Stimulated activated CD8-positive, alpha-beta memory T cell treated with anti-CD3 and anti-CD28 coated beads, Interleukin-15, amount 100 ng/mL, for 4 hours (primary cell): ENCODE measurements at places on chromosomes 5 and 9.

GRCh38 chr9:90515510-90515909 is 127.1 kb downstream of the DIRAS2 start:
- DNase-seq, result no peak

- no peak for DNase-seq
Measured at GRCh38 chr9:76136986-76137385, 246.5 kb downstream of the PCSK5 start.

DNA sequence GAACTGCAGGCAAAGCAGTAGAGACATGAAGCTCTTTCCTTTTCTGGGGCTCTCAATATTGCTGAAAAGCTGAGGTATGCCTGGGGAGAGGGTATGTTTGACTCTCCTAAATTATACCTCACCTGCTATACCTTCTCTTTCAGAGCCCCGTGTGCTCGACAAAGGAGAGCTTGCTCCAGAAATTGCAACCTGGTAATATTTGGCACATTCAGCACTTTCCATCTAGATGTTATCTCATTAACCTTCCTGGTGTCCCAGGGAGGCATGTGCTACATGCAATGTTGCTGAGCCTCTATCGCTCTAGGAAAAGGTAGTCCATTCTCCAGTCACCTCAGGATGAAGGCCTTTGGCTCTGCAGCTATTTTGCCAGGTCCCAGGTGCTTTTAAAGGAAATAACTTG is 78.5 kb upstream of the ZSWIM6 start:
- DNase-seq, result no peak

DNA sequence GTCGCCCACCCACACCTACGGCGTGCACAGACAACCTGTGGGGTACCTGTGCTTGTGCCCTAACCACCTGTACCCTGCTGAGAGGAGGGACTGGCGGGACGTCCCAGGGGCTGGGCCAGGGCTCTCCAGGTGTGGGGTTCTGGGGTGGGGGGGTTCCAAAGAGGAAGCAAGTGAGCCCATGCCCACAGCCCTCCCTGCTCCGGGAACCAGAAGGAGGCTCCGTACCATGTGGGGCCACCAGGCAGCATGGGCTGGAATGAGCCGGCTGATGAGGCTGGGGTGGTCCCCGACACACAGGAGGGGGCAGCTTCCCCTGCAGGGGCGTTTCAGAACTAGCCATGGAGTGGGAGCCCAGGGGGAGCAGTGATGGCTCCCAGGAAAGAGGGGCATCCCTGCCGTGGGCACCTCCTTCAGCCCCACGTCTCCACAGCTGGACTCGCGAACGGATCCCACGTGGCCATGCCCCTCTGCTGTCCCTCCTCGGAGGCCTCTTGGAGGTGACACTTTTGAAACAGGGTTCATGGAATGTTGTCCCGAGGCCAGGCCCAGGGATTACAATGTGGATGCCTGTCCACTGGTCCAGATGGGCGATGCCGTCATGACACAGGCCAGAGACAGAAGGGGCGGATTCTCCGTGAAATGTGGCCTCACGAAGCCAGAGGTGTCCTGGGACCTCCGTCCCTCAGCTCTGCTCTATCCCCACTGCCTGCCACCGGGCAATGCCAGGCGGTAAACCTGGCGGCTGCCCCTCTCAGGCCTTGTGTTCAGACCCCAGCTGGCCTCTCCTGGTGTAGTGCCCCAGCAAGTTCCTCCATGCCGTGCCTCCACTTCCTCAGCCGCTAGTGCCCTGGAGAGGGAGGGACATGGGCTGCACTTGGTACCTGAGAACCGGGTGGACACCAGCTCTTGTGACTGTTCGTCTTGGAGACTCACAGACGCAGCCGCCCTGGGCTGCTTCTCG is 33.6 kb upstream of the IRX4 start:
- no peak for DNase-seq

DNA sequence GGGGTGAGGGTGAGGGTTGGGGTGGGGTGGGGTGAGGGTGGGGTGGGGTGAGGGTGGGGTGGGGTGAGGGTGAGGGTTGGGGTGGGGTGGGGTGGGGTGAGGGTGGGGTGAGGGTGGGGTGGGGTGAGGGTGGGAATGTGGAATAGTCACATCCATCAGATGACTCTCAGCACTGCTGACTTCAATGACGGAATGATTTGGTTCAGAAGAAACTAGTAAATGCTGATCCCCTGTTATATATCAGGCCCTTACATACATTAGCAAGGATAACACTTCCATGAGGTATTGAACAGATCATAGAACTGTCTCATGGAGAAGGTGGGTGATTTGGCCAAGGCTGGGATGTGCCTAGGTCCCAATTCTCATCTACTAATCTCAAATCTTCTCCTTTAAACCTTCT is 24.5 kb upstream of the C5orf47 start:
- DNase-seq, result no peak

- DNase-seq, result no peak
Measured at GRCh38 chr9:107881626-107882300, 392.2 kb upstream of the KLF4 start.

DNA sequence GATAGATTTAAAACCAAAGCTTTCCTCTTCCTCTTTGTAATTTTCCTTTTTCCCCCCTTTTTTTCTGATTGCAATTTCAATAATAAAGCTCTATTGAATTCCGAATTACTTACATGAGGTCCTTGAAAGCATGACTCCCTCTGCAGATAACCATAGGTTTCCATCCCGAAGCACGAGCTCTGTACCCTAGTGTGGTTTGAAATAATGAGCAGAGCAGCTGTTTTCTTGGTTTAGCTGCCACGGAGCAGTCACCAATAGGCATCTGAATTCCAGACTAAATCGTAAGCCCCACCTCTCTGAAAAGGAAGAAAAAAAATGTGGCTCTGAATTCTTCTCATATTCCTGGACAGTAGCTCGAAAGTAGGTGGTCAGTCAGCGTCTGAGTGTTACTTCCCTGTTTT is 18.5 kb upstream of the GNE start:
- DNase-seq, result no peak

- no peak for DNase-seq
Measured at GRCh38 chr5:133353741-133354140, 258.6 kb downstream of the FSTL4 start.

DNA sequence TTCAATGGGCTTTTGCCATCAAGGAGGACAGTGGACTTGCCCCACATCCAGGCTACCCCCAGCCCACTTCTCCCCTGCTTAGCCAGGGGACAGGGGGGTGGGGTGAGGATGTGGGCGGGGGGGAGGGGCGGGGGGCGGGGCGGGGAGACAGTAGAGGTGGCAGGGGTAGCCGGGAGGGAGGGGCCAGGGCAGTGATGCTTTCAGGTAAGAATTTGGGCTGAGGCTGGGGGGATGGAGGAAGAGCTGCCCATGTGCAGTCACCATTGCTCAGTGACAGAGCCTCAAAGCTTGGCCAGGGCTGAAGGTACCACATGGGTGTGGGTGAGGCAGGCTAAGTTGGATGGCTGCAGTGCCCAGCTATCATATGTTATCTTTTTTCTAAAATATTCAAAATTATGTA is 40.7 kb upstream of the HNRNPA0 start:
- DNase-seq, result no peak

DNA sequence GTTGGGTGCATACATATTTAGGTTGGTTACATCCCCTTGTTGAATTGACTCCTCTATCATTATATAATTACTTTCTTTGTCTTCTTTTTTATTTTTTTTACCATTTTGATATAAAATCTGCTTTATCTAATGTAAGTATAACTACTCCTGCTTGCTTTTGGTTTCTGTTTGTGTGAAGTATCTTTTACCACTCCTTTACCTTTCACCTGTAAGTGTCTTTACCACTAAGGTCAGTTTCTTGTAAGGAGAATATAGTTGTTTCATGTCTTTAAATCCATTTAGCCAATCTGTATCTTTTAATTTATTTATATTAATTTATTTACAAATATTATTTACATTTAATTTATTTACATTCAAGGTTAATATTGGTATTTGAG is 33.0 kb downstream of the INSL4 start:
- no peak for DNase-seq

DNA sequence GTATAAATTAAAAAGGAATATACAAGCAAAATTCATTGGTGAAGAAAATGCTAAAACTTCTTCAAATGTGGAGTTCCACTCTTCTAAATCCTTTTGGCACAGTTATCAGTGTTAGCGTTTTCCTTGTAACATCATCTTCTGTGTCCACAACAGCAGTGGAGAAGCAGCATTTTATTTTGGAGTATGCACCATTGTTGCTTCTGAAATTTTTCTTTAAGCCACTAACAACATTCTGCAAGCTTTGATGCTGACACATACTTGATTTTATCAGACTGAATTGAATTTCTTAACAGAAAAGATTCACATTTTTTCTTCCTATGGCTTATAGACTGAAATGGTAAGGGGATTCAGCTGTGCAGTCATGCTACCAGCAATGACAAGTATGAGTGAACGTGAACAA is 60.8 kb upstream of the PTGER4 start:
- DNase-seq, result no peak

DNA sequence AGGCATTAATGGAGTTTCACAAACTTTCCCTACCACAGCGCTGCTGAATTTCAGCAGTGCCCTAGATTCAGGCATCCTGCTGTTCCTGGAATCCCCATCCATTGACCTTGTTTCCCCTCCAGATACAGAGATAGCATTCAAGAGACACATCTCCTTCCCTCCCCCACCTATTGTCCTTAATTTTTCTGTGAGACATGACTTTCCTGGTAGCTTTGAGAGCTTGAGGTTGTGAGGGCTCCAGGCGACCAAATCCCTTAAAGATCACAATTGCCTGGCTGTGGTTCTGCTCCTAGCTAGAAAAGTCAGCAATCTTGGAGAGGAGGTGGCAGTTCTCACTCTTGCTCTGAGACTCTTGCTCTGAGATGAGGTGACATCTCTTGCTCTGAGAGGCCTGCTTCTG is 48.0 kb downstream of the PRR16 start:
- DNase-seq, result no peak

- DNase-seq, result no peak
Measured at GRCh38 chr9:79120533-79120932, 451.2 kb upstream of the TLE4 start.

- no peak for DNase-seq
Measured at GRCh38 chr9:90180381-90180780, 462.2 kb downstream of the DIRAS2 start.

DNA sequence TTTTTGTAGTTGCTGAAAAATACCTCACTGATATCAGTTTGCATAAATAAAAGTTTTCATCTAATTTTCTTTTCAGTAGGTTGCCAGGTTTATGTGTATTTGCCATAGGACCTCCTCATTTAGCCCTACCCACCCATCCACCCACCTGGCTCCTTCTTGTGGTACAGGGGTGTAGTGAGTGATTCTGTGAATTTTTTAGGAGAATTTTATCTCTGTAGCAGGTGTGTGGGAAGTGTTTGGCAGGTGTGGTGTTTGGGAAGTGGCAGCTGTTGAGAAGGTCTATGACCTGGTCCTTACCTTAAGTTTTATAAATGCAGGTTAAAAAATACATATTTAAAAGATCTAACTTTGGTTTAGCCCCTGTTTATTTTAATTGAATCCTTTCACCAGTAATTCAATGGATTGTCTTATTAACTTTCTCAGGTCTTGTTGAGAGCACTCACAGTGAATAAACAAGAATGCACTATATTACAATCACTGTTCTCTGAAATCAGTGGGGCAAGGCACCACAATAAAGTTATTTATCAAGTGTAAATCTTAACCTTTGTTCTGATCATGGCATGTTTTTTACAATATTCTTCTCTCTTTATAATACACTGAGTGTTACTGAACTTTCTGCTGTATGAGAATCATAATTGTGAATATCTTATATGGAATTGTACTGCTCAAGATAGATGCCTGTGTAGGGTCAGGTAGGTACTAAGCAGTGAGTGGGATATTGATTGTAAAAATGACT is 189.1 kb downstream of the WDR70 start:
- DNase-seq, result no peak

DNA sequence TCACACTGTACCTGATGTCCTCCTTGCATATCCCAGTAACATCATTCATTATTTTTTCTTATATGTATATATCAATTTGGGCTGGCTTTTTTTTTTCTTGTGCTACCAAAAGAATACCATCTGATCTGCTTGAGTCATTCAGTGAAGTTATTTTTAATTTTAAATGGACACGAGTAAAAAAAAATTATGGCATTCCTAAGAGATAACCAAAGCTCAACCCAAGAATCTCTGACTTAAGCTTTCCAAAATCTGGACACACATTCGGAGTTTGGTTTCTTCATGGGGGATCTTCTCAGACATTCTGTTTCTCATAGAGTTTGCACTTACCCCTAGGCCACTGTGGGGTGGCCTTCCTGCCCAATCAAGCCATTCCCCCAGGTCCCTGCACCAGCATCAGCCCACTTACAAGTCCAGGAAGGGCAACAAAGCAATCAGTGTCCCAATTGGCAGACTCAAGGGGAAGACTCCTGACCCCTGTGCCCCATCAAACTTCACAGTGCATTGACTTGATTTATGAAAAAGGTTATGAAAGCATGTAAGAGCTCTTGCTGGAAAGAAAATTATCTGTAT is 49.2 kb upstream of the SPDL1 start:
- no peak for DNase-seq

DNA sequence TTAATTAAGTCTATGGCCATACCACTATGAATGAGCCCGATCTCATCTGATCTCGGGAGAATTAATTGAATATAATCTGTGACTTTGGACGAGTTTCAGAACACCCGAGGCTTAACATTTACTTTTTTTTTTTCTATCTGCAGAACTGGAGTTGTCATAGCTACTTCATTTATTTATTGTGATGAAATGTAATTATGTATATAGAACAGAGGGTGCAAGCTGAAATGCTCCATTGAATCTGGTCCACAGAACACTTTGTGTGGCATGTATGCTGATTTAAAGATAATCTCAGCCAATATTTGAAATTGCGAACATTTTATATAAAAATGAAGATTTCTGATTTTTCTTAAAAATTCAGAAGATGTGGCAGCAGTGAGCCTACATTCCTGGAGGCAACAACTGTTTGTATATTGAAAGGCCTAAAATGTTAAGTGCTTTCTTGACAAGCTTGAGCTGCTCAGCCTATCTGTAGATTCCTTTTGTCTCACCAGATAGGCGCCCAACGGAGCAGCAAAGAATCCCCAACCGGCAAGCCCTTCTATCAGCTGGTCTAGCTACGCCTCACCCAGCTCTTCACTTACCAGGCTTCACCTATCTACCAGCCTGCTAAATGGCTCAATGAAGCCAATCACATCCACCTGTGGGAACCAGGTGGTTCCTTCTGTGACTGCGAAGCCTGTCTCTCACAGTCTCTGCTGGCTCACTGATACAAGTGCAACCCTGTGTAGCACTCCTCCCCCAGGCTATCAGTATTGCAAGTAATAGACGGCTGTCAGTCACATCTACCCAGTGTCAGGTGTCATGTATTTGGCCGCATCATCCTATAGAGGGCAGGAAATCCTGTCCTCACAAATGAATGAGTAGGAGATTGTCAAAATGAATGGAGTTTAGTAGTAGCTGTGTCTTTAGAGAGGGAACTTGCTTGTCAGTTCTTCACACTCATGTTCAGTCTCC is 170.6 kb upstream of the MRPS30 start:
- DNase-seq, result no peak

GRCh38 chr5:113608113-113608596 is 94.7 kb downstream of the YTHDC2 start:
- DNase-seq, result no peak

- DNase-seq, result no peak
Measured at GRCh38 chr9:93118863-93119702, 15.0 kb downstream of the NINJ1 start.

DNA sequence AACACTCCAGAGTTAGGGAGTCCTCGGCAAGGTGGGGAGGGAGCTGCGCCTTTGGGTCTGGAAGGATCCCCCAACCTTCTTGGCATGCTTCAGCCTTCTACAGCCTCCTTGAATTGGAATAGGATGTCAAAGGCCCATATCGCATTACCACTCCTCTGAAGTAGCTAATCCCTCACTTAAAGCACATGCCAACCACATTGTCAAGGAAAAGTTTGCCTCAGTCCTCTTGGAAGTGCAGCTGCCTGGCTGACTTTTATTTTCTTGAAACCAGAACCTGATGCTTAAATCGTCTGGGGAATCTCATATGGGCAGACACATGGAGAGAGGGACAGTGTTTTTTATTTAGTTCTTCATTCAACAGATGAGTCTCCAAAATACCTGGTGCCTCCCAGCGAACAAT is 14.5 kb downstream of the CXCL14 start:
- DNase-seq, result no peak
